ENCODE measurements at places on chromosomes 13 and 19.

DNA sequence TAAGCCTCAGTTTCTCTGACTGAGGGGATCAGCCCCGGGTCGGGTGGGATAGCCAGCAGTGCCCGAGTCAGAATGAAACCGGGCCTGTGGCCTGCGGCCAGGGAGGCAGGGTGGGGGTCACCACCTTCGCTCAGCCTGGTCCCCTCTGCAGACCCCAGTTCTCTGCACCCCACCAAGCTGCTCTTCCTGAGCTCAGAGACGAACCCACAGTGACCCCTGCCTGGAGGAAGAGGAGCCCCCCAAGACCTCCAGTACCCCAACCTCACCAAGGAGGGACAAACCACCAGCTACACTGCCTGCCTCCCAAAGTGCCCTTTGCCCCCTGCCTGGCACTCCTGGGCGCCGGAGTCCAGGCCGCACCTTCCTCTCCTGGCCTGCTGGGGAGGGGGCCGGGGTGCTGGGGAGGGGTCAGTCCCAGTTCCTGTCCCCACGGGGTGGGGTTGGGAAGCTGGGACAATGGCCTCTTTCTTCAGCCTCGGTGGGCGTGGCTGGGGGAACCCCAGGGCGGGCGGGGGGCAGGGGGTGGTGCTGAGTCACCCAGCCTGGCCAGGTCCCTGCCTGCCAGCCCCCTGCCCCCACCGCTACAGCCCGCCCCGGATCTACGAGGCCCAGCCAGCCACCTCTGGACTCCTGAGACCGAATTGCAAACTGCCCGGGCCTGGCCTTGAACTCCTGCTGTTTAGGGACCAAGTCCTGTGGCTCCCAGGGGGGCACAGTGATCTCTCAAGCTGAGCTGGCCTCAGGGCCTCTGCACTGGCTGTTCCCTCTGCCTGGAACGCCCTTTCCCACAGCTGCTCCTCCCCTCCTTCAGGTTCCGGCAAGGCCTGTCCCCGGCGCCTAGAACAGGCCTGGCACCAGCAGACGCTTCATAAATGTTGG lies 14.3 kb downstream of the ZBTB7A start:
- DNase-seq = no peak

GRCh38 chr19:41588497-41589209 lies 12.7 kb downstream of the CEACAM21 start:
- peak; percentile 49 for DNase-seq

DNA sequence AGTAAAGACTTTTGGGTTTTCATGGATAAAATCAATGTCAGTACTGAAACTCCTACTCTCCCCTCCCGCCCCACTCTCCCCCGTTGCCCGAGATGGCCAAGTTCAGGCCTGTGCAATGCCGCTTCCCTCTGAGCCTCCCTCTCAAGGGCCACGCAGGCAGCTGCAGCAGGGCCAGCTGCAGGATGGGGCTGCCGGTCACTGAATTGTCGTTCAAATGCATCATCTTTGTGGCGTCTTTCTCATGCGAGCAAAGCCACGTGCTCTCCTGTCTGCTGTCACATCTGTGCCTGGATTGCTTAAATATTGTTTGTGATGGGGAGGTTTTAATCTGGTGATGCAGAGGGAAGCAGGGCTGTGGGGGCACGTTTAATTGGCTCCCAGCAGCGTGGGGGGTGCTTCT lies 26.6 kb downstream of the SHISA2 start:
- DNase-seq = no peak

DNA sequence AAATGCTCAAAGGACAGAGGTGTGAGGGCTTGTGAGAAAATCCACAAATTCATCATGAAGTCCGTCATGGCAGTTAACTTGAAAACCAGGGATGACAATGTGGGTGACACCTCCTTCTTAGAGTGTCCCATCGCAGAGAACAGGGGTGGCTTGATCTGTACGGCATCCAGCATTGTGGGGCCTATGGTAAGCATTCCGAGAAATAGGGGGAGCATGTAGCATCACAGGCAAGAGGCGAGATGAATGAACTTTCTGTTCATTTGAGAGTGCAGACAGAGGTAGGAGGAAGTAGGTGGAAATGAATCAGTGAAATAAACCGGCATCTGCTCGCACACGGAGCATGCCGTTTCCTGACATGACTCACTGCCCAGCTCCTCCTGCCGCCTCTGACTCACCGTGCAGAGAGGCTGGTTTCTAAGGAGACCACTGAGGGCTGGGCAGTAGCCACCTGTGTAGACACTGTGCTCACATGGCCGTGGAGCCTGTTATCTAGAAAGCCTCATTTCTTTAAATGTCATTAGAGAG lies 339.0 kb downstream of the RFC3 start:
- DNase-seq = peak; percentile 95

DNA sequence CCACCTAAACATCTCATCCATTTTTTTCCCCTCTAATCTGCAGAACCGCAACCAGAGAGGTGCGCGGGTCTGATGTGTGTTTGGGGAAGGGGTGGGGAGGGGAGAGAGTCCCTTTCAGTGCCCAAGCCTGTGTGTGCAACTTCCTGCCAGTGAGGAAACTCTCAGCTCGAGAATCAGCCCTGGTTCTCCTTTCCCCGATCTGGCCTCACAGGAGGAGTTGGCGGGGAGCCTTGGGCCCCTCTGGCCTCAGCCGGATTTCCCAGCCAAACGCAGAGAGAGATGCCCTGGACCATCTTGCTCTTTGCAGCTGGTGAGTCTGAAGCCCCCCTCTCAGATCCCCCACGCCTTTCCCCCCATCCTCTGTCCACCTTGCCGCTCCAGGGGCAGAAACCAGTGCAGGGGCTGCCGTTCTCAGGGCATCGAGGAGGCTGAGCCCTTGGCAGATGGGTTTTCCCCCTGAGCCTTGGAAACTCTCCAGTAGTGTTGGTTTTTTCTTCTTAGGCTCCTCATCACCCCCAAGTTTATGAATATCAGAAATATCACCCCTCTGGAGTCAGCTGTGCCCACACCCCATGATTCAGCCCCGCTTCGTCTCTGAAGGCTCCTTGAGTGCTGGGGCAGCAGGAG lies at the start of gene C19orf38:
Gene C19orf38, plus strand, starts transcription at position 186 of the 627 bp plus-strand sequence. Its CDS starts 94 bp downstream, at position 280.
- DNase-seq = peak; percentile 54

- DNase-seq = no peak
These were observed 39.2 kb upstream of the CYP2A7 start for GRCh38 chr19:40921005-40921897.

DNA sequence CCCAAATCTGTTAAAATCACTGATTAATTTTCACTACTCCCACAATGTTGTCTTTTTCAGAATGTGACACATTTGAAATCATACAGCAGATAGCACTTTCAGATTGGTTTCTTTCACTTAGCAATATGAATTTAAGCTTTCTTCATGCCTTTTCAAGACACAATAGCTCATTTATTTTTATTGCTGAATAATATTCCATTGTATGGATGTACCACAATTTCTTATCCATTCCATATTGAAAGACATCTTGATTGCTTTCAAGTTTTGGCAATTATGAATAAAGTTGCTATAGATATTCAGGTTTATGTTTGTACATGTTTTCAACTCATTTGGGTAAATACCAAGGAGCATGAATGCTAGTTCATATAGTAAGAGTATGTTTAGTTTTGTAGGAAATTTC lies 2635.6 kb upstream of the PCDH20 start:
- no peak for DNase-seq

DNA sequence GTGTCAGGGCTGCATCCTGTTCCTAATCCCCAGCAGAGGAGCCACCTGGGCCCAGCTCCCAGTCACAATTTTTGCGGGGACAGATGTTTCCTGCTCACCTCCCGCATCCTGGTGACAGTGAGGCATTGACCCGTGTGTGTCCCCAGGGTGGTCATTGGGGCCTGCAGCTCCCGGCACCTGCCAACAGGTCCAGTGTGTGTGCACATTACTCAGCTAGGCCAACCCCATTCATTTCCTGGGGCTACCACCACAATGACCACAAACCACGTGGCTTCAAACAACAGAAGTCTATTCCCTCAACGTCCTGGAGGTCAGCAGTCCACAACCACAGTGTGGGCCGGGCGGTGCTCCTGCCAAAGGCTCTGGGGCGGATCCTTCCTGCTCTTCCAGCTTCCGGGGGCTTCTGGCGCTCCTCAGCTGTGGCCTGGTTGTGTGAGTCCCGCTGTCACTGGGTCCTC lies 11.9 kb upstream of the F2RL3 start:
- peak; percentile 49 for DNase-seq

DNA sequence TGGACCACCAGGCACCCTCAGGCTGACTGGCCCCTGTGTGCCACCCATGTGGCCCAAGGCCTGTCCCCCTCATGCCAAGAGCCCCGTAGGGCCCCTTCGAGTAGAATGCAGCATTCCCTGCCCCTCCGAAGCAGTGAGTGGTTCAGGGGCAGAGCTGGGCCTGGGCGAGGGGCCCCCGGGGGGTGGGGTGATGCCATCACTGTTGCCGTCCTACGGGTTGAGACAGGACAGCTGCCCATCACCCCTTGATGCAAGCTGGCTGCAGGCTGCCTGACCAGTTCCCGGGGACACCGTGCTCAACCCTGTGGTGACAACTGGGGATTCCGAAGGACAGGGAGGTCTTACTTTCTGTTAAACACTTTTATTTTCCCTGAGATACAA lies 4.7 kb downstream of the SBNO2 start:
- DNase-seq = no peak

- no peak for DNase-seq
These were observed 53.6 kb upstream of the C1QTNF9B start for GRCh38 chr13:23950736-23951510.

DNA sequence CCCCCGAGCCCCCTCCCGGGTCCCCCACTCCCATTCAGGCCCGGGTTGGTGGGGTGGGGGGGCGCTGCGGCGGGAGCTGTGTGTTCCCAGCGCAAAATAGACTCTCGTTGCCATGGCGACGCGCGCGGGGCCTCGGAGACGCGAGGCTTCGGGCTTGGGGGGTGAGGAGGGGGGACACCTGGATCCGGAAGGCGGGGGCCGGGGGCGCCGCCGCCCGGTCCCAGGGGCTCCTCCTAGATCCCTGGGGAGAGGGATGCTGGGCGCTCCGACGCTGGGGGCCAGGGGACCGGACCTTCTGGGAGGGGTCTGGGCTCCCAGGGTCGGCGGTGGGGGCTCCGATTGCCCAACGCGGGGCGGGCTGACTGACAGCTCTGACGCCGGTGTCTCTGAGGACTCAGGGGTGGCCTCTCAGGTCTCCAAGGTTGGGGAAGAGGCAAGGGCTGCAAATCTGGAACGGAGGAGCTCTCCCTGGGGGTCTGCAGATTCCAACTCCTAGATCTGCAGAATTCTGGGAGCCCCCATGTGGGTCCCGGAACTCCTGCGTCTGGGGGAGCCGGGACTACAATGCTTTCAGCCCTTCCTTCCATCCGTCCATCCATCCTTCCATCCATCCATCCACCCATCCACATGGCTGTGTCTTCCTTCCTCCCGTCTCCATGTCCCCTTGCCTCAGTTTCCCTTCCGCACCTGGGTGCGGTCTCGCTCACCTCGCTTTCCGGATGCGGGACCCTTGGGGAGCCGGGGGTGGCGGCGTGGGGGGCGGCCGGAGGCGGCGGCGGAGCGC lies 9.1 kb upstream of the SHISA7 start:
- DNase-seq = no peak

DNA sequence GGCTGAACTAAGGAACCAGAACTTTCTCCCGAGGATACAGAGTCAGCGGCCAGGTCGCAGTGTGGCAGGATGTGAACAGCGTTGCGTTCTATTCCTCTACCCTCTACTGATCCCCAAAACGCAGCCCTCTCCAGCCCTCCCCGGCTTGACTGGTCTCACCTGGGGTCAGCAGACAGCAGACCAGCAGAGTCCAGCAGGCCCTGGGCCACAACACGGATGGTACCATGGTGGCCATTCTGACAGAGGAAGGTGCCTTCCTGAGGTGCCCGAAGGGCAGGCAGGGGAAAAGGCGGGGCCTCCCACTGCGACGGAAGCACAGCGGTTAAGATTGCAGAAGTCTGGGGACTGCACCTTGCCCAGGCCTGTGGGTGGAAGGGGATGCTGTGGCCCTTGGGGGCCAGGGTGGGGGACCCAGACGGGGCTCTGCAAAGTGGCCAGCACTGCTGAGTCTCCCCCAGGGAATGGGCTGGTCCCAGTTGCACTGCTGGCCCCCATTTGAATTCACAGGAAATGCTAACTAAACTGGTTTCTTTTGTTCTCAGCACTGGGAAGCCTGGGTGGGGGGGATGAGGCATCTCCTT lies at the start of gene ICAM3:
Gene ICAM3, minus strand, starts transcription at position 245 of the 581 bp plus-strand sequence. Its CDS starts 10 bp downstream, at position 235.
- DNase-seq = no peak

- DNase-seq = no peak
These were observed 51.7 kb downstream of the ERCC5 start for GRCh38 chr13:102897371-102898138.

GRCh38 chr19:461721-462551 lies 1.1 kb upstream of the SHC2 start:
- no peak for DNase-seq

DNA sequence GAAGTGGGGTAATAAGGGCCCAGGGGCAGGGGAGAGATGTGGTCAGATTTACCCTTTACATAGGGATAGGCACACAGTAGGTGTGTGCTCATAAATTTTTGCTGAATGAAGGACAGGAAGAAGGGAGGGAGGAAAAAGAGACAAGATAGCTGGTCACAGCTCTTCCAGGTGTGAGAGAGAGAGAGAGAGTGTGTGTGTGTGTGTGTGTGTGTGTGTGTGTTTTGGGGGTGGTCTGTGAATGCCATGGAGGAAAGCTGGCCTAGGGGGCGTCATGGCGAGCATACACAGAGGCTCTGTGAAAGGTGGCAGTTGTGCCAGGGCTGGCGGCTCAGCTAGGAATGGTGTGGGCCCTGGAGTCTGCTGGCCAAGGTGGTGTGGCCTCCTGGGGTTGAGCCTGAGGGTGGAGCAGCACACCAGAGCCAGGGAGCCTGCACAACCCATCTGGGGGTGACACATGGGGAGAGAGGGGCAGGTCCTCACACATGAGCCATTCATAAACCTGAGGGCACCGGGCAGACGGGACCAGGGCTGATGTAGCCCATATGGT lies 6.0 kb upstream of the PRX start:
- no peak for DNase-seq

- no peak for DNase-seq
These were observed 661.7 kb upstream of the SLITRK1 start for GRCh38 chr13:84543962-84544361.

DNA sequence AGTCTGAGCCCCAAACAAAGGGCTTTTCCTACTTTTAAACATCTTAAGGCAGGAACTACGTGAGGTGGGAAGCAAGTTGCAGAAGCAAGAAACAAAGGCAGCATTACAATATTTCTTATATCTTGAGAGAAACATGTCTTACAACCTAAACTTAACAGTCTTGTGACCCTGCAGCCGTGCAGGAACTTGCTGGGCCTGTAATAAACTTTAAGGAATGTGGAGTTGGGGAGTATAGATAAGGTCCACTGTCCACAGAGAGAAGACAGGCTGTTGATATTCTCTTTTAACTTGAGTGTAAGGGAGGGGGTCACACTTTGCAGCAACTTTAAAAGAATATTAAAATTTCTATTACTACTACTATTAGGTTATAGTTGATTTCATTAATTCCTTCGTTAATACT lies 214.6 kb upstream of the HTR2A start:
- DNase-seq = no peak

- peak; percentile 54 for DNase-seq
These were observed 437.7 kb downstream of the IRS2 start for GRCh38 chr13:109348519-109349258.

- peak; percentile 70 for DNase-seq
These were observed 202.4 kb downstream of the ITGBL1 start for GRCh38 chr13:101654883-101655282.

DNA sequence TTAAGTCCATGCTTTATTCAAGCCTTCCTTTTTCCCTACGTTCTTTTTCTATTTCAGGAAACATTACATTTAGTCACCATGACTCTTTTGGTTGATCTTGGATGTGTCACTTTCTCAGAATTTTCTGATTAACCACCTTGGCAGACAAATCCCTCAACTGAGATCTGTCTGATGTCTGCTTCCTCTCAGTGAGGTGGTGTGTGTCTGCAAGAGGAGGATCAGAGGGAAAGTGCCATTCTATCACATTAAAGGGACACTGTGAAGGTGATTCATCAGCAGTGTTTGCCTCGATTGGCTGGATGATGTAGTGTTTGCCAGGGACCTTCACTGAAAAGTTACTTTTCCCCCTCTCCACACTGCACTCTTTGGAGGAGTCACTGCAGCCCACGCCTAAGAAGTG lies 3.0 kb upstream of the CCNP start:
- DNase-seq = peak; percentile 67
